Dermis blood vessel endothelial cell (primary cell): ENCODE measurements at places on chromosomes 6 and 20.

DNA sequence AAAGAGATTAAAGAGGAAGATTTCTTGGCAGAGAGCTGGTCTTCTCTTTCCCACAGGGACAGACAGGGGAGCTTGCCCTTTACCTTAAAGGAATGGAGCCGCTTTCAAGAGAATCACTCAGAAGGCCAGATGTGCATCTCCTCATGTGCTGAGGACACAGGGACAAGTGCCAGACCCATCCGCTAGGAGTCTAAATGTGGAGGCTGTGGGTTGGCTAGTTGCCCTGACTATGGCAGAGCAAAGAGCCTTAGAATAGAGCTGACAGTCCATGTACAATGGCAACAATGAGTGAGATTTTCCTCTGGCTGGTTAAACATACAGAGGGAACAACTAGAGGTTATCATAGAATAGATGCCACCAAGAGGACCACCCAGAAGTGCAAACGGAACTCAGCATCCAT, 7.3 kb upstream of the DOK5 start:
- no peak for DNase-seq

- DNase-seq: no peak
Observed at GRCh38 chr6:110353457-110354001, 4.6 kb downstream of the METTL24 start.

DNA sequence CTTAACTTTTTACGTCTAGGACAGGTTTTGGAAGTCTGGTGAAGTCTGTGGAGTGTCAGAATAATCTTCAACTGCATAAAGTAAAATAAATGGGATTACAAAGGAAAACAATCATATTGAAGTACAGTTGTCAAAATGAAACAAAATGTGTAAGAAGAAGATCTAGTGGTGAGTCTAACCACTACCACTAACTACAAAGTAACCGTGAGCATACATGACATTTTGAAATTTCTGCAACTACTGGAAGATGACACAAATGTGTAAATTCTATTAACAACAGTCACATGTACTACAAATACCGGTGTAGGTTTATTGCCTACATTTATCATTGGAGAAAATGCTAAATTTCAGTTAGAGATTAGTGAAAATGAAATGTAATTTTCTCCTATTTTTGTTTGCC, 29.7 kb downstream of the VPS52 start:
- no peak for DNase-seq

DNA sequence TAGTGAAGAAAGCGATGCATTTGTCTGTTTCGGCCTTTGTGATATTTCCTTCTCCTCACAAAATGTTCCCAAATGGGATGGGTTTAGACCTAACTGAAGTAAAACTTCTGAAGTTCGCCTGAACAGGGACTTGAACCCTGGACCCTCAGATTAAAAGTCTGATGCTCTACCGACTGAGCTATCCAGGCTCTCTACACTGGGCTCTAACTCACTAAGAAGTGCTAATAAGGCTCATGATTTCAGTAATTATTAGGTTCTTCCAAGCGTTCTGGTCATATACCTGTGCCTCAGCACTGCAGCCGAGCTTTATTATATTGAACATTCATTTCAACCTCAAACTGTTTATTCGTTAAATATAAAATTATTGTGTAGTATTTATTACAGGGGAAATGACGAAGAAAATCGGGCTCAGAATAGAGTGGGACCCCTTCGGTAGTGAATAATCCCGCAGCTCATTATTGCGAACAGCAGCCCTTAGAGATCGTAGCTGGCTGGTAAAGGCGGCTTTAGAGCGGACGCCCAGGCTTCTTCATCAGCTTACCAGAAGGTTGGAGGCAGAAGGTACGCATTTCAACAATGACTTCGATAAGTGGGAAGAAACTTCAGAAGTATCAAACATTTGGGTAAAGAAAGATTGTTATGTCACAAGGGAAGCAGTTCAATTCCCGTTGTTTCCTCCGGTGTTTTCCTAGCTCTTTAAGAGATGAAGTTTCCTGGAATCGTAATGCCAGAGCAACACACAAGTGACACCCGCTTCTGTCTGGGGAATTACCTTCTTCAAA, 119.0 kb upstream of the ZNF184 start:
- peak; percentile 49 for DNase-seq

GRCh38 chr6:115773741-115774140, 286.9 kb downstream of the FRK start:
- no peak for DNase-seq

GRCh38 chr6:18342223-18342622, 44.9 kb upstream of the RNF144B start:
- DNase-seq: no peak
